ENCODE measurements at places on chromosomes 7 and 10.

GRCh38 chr10:97197030-97197500 is 11.3 kb upstream of the SLIT1 start:
- no peak overlapping the region for H3K27ac ChIP-seq
- peaks cover 72% of the 10 kb centered on the region for H3K27me3 ChIP-seq
- no peak overlapping the region for H3K4me3 ChIP-seq
- no peak for DNase-seq

- peak overlapping the region; percentile 1 for H3K27ac ChIP-seq
- H3K27me3 ChIP-seq, result no peaks in the 10 kb centered on the region
- no peaks in the 10 kb centered on the region for H3K36me3 ChIP-seq
Measured at GRCh38 chr7:151806952-151807775, 69.8 kb downstream of the PRKAG2 start.

DNA sequence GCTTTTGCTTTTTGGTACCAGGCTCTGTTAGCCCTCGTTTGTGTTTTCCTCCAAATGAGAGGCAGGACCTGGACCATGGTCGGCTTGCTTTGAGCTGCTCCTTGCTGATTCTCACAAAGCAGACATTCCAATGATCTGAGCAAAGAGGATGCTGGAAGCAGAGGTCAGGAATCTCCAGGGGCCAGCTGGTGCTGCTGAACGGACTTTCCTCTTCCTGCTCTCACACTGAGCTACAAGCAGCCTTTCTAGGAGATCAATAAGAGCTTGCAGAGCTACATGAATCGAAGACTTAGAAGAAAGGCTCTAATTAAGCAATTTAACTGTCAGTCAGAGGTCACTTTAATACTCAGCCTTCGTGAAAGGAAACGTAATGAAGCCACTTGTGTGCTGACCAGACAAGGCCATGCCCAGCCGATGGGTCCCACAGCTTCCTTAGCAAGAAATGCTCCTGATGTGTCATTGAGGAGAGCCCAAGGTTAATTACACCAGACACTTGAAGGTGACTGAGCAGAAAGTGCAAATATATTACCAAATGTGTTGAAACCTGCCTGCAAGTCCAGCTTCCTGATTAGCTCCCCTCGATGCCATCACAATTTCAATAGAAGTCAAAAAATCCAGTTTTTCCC is 151.3 kb upstream of the RSU1 start:
- peak; percentile 77 for DNase-seq
- no peaks in the 10 kb centered on the region for H3K27me3 ChIP-seq
- H3K36me3 ChIP-seq, result no peaks in the 10 kb centered on the region
- H3K4me3 ChIP-seq, result no peak overlapping the region

- DNase-seq, result no peak
- peak overlapping the region; percentile 97 for H3K27ac ChIP-seq
- peaks cover 45% of the 10 kb centered on the region for H3K4me1 ChIP-seq
Measured at GRCh38 chr7:151076863-151077704, 3.5 kb downstream of the FASTK start.

- no peak overlapping the region for H3K4me3 ChIP-seq
- H3K27ac ChIP-seq, result no peak overlapping the region
- no peaks in the 10 kb centered on the region for H3K36me3 ChIP-seq
- H3K27me3 ChIP-seq, result no peaks in the 10 kb centered on the region
Measured at GRCh38 chr10:8369666-8370065, 315.2 kb downstream of the GATA3 start.

DNA sequence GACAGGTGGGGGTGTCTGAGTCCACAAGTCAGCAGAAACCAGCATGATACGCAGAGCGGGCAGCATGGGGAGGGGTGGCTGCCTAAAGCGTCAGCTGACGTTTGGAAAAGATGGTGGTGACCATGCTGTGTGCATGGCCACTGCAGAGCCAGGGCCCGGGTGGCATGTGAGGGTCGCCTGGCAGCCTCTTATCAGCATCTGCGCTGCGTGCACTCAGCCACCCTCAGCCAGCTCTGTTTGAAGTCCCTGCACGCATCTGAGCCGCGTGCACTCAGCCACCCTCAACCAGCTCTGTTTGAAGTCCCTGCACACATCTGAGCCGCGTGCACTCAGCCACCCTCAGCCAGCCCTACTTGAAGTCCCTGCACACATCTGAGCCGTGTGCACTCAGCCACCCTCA is 61.5 kb downstream of the WDR37 start:
- no peak for DNase-seq
- H3K36me3 ChIP-seq, result peaks cover 49% of the 10 kb centered on the region
- H3K27ac ChIP-seq, result no peak overlapping the region
- no peaks in the 10 kb centered on the region for H3K4me1 ChIP-seq

GRCh38 chr10:13885238-13885990 is 298.6 kb downstream of the PRPF18 start:
- H3K27me3 ChIP-seq, result peaks cover 5% of the 10 kb centered on the region
- no peak overlapping the region for H3K27ac ChIP-seq
- H3K4me3 ChIP-seq, result no peak overlapping the region

GRCh38 chr10:4512671-4513240 is 313.3 kb upstream of the AKR1E2 start:
- no peak overlapping the region for H3K4me3 ChIP-seq
- peak; percentile 77 for DNase-seq
- no peak overlapping the region for H3K27ac ChIP-seq
- H3K27me3 ChIP-seq, result no peaks in the 10 kb centered on the region
- no peaks in the 10 kb centered on the region for H3K36me3 ChIP-seq

DNA sequence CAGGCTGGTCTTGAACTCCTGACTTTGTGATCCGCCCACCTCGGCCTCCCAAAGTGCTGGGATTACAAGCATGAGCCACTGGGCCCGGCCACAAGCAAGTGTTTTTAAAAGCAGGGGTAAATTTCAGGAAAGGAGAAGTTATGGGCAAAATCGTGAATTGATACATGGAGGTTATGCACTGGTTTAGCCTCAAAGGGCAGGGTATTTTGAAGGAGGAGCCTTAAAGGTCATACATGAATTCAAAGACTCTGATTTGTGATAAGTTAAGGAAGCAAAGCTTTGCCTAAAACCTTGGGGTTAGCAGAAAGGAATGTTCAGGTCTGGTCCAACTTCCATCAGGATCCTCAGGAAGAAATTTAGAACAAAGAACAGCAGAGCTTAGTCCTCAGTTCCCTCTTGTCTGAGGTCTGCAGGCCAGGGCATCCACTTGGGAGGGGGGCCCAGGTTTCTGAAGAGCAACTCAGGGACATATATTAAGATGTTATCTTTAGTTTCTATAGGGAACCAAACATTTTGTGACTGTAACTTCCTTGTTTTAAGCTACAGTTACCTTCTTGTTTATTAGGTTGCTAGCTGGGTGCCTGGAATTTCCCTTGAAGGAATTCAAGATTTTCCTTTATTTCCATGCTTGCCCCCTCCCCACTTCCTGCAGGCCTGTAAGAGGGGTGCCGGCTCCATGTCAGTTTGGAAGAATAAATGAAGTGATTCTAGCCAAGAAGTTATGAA is 2.8 kb upstream of the REPIN1 start:
- peaks cover 2% of the 10 kb centered on the region for H3K36me3 ChIP-seq
- no peaks in the 10 kb centered on the region for H3K27me3 ChIP-seq
- no peak for DNase-seq
- H3K4me1 ChIP-seq, result peaks cover 25% of the 10 kb centered on the region
- peak overlapping the region; percentile 14 for H3K27ac ChIP-seq
